Breast epithelium (tissue), 4 donors: ENCODE measurements at places on chromosomes 4 and X. TPM values are rescaled to one million over a fixed set of nuclear protein-coding genes. Genes with fewer than 3 reads are reported as not detected.

Gene TLR2
- 52.4 TPM for total RNA-seq

DNA sequence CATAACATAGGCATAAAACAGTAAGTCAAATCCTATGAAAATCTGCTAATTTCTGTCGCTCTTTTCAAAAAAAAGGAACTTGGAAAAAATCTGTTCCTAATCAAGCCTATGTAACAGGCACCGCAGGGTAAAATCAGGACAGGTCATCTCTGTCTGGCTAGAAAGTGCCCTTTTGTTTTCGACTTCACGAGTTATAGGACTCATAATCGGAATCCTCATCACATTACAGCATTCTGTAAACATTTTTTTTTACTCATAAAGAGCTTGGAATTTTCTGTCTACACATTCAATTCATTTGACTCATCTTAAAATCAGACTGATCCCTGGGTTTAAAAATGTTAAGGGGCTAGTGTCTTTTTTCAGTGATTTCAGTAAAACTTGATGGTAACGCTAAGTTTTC is 181.7 kb upstream of the TBC1D9 start:
- H3K36me3 ChIP-seq: no peaks in the 10 kb centered on the region
- no peak for DNase-seq
- H3K4me3 ChIP-seq: no peak overlapping the region
- no peaks in the 10 kb centered on the region for H3K4me1 ChIP-seq
- no peaks in the 10 kb centered on the region for H3K27me3 ChIP-seq

GRCh38 chr4:81723927-81724587 is 252.3 kb upstream of the RASGEF1B start:
- no peak overlapping the region for H3K27ac ChIP-seq
- no peak for DNase-seq
- H3K36me3 ChIP-seq: no peaks in the 10 kb centered on the region
- H3K27me3 ChIP-seq: no peaks in the 10 kb centered on the region
- H3K4me3 ChIP-seq: no peak overlapping the region
- H3K4me1 ChIP-seq: no peaks in the 10 kb centered on the region

GRCh38 chr4:678331-679103 is 4.2 kb downstream of the MYL5 start:
- H3K4me1 ChIP-seq: peaks cover 25% of the 10 kb centered on the region
- no peaks in the 10 kb centered on the region for H3K27me3 ChIP-seq
- H3K4me3 ChIP-seq: no peak overlapping the region
- DNase-seq: no peak
- no peaks in the 10 kb centered on the region for H3K36me3 ChIP-seq
- H3K27ac ChIP-seq: no peak overlapping the region

- H3K27ac ChIP-seq: no peak overlapping the region
- no peak for DNase-seq
- H3K27me3 ChIP-seq: no peaks in the 10 kb centered on the region
- H3K4me1 ChIP-seq: no peaks in the 10 kb centered on the region
Measured at GRCh38 chrX:55996649-55997048, 235.5 kb upstream of the KLF8 start.

Gene BEND2
- total RNA-seq: not detected

Gene GAB3
- 3.9 TPM for total RNA-seq

Gene SNCA
- total RNA-seq: 12.7 TPM

DNA sequence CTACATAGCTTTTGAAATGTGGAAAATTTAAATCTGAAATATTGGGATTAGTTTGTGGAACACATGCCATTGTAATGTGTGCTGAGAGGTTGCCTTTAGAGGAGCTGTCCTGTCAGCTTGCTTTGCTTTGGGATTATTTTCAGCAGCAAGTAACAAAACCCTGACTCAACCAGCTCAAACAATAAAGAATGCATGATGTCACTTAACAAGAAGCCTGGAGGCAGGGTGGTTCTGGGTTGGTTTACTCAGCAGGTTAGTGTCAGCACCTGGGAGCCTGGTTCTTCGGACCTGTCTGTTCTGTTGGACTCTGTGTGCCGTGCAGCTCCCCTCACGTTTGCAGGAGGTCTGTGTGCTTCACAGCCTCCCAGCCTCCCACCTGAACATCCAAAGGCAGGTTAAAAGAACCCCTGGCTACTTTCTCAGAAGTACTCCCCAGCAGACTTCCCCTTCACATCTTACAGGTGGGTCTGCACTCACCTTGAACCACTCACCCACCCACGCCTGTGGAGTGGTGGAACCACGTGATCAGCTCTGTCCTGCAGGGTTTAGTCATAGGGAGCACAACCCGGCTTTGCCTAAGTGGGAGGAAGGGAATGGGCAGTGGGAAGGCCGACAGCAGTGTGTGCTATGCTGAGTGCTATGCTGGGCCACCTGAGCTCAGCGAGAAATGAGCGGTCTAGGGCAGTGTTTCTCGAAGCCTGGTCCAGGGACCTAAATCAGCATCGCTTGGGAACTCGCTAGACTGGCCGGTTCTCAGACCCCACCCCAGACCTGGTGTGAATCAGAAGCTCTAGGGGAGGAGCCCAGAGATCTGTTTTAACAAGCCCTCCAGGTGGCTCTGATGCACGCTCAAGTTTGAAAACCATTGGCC is 20.4 kb downstream of the TMEM131L start:
- H3K4me3 ChIP-seq: no peak overlapping the region
- peak; percentile 63 for DNase-seq
- H3K27ac ChIP-seq: peak overlapping the region; percentile 86

Gene XAGE1A
- not detected for total RNA-seq

DNA sequence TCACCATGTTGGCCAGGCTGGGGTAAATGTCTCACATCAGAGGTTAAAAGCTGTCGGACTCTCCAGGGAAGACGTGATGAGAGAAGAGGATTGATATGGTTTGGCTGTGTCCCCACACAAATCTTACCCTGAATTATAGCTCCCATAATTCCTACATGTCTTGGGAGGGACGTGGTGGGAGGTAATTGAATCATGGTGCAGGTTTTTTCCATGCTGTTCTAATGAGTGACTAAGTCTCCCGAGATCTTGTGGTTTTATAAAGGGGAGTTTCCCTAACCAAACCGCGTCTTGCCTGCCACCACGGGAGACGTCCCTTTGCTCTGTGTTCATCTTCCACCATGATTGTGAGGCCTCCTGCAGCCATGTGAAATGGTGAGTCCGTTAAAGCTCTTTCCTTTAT is 64.4 kb downstream of the ASMT start:
- no peak overlapping the region for H3K4me3 ChIP-seq
- DNase-seq: no peak
- no peaks in the 10 kb centered on the region for H3K27me3 ChIP-seq

Gene STBD1
- total RNA-seq: 7.3 TPM
